GM23338 (cell line): ENCODE measurements at places on chromosomes 16 and 17. TPM values are rescaled to one million over a fixed set of nuclear protein-coding genes. Genes with fewer than 3 reads are reported as not detected.

Gene SEPTIN1
- 3.3 and 3.9 TPM in 2 replicates for polyA plus RNA-seq

Gene MAFG
- 17.2 and 21.7 TPM in 2 replicates for polyA plus RNA-seq

Gene PIMREG
- 81.7 and 87.8 TPM in 2 replicates for polyA plus RNA-seq

GRCh38 chr17:61225178-61225882 lies 174.3 kb upstream of the TBX2 start:
- H3K4me3 ChIP-seq, result no peak overlapping the region
- DNase-seq, result no peak
- peaks cover 13% of the 10 kb centered on the region; the same call in 1 of the 2 replicates for H3K4me1 ChIP-seq

- peak overlapping the region; percentile 50; the same call in 1 of the 2 replicates for H3K27ac ChIP-seq
- H3K4me1 ChIP-seq, result peaks cover 21% of the 10 kb centered on the region
- H3K4me3 ChIP-seq, result no peak overlapping the region
Observed at GRCh38 chr17:29240968-29241963, 5.4 kb upstream of the CRYBA1 start.

- DNase-seq, result no peak
- H3K36me3 ChIP-seq, result 0 out of 2 replicates have a peak, but pooled peaks cover 7% of the 10 kb centered on the region
- H3K4me3 ChIP-seq, result no peak overlapping the region
- no peaks in the 10 kb centered on the region for H3K4me1 ChIP-seq
- no peak overlapping the region for H3K27ac ChIP-seq
Observed at GRCh38 chr17:11330826-11331225, 89.8 kb downstream of the SHISA6 start.

DNA sequence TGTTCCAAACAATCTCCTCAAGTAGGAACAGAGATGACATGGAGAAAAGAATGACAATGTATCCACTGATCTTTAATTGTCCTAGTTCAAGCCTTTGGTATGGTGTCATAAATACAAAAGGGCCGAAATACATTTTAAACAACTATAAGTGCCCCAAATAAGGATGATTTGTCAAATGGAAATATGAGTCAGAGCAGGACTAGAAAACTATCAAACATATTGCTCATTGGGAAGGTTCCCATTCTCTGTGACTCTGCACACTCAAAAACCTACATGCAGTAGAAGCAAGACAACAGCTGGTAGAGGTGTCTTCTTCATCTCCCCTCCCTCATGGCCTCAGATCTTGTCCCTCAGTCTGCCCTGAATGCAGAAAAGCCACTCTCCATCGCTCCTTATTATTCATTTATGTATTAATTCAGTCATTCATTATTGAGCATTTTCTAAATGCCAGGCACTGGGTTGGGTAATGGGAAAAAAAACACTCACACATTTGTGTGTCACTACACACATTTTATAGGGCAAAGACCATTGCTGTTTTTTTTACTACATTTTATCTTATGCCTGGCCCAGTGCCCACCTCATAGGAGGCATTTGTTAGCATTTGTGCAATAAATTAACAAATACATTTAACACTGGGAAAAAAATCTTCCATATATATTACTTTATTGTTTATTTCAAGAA lies 10.1 kb downstream of the CA10 start:
- no peaks in the 10 kb centered on the region for H3K36me3 ChIP-seq
- H3K4me3 ChIP-seq, result no peak overlapping the region
- no peaks in the 10 kb centered on the region for H3K27me3 ChIP-seq
- H3K27ac ChIP-seq, result no peak overlapping the region
- DNase-seq, result no peak

DNA sequence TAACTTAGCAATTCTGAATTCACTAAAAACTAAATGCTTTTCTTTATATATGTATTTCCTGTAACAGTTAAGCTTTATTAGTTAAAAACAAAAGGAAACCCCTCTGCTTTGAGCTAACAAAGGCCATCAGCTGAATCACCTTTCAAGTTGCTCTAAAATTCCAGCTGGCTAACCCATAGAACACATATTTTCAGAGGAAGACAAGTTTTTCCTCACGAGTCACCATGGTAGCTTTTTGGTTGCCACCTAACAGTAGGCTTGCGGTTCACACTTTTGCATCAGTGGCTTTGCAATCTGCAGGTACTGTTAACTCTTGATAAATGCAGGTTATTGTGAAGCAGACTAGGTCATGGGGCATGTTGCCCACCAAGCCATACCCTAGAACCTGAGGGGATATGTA lies 57.6 kb upstream of the IRX5 start:
- peaks cover 16% of the 10 kb centered on the region; the same call in 1 of the 2 replicates for H3K4me1 ChIP-seq
- no peak overlapping the region for H3K27ac ChIP-seq
- peak; percentile 2 for DNase-seq
- H3K27me3 ChIP-seq, result no peaks in the 10 kb centered on the region
- H3K36me3 ChIP-seq, result no peaks in the 10 kb centered on the region
